ENCODE measurements at places on chromosomes 12 and 14. TPM values are rescaled to one million over a fixed set of nuclear protein-coding genes. Genes with fewer than 3 reads are reported as not detected.

- DNase-seq, result no peak
Measured at GRCh38 chr14:71672596-71672995, 259.6 kb upstream of the RGS6 start.

GRCh38 chr12:126160912-126161311 is 1095.7 kb downstream of the AACS start:
- DNase-seq, result no peak

The DIO3 gene
- not detected for total RNA-seq

DNA sequence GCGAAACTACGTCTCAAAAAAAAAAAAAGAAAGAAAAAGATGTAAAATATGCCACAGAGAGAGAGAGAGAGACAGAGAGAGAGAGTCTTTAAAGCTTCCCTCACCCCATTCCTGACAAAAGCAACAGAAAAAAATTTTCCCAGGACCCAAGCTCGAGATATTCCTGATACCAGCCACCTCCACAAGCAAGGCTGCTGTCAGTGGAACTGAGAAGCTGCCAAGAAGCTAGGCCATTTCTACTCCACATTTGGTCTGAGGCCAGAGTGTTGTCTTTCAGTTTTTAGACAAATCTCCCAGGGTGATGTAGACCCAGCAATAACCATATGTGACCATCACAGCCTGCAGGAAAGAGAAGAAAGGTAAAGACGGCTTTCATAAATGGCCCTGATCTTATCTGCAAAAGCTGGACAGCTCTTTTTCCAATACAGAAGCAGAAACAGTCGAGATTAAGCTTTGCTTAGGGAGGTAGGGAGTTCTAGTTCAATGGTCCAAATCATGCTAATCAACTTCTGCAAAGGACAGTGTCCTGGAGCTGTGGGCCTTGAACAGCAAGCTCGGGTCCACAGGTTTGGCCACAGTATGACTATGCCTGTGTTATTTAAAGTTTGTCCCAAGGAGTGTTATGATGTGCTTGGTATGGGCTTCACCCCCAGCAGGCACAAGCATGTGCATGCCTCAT is 130.3 kb upstream of the NUDT4 start:
- no peak for DNase-seq

DNA sequence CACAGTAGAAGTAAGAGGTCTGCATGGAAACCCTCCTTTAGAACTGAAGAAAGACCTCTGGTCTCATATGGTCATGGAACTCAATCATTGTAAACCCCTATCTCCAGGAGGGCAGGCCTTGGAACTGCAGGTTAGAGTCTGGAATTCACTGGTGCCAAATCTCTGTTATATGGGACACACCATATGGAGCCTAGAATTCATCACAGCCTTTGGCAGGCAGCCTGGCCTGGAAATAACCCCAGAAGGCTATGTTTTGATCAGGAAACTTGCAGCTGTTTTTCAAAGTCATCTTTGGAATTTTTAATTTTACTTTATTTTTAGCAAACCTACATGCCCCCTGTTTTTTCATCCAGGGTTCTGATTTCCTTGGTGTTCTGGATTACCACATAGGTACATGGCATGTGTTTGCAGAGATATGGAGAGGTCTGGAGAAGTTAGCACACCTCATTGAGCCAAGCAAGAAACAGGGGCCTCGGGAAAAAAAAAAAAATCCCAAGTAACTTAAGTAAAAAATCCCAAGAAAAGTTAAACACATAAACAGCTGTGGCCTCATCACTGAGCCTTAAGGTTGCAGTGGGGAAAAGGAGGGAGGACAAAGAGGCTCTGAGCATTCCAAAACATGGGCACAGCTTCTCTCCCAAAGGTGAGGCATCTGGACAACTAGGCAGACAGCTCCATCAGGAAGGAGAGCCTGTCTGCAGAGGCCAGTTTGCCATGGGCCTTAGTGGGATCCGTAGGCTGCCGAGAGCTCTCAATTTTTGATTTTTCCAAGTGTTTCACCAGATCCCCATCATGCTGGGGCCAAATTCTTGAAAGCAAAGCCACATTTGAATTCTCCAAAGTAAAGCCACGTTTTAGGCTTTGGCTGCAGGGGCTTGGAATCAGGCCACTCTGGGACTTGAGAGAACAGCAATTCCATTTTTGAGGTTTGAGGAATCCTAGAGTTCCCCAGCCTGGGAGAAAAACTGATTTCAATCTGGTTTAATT is 339.6 kb upstream of the TBX3 start:
- peak; percentile 49 for DNase-seq

DNA sequence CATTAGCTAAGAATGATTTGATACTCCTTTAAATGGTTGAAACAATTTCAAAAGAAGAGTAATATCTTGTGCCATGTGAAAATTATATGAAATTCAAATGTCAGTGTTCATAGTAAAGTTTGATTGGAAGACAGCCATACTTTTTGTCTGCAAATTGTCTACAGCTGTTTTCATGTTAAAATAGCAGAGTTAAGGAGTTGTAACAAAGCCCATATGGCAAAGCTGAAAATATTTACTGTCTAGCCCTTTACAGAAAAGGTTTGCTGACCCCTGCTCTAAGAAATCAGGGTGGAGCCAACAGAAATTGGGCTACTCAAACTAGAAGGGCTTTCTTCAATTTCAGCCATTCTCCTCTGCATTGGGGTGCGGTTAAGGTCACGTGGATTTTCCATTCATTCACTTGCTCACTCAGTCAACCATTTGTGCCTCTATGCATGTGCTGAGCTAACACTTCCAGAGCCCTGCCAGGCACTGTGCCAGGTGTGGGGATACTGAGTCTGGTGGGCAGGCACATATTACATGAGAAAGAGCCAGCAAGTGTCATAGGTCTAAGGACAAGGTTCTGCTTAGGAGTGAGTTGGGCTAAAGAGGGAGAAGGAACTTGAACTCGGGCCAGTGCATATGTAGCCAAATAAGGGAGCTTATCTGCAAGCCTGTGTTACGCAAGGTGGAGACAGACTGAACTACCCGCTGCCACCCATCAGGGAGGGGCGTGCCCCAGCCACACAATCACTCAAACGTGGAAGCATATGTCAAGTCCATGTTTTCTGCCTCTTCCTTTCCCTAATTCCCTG is 139.8 kb upstream of the NOS1 start:
- peak; percentile 54 for DNase-seq

The KIF26A gene
- 6.5 TPM for total RNA-seq

DNA sequence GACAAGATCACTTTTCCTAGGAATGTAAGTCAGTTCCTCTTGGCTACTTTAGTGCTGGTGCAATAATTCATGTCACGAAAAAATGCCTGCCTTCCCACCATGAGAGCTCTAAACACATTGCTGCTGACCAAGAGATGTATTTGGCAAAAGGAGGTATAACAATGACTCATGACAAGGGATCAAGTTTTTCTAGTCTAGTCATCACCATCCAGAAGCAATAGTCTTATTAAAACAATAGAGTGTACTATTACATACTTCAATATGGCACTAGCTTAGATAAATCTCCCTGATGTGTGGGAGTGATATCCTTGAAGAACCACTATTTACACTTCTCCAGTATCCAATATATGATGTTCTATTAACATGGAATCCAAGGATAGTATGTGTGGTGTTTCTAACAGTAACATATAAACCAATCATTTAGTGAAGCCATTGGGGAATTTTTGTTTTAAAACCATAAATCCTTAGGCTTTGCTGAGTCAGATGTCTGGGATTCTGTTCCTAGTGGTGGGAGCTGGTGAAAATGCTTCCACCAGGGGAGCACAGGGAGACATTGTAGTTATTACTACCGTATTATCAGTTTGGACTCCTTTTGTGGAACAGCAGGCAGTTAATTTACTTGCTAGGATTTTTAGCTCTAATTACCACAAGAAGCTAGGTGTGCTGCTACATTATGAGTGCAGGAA is 1387.5 kb downstream of the LRFN5 start:
- DNase-seq, result no peak

The JAG2 gene
- 26.1 TPM for total RNA-seq

The COX8C gene
- total RNA-seq, result 1.3 TPM

GRCh38 chr12:105060715-105061378 is 23.4 kb downstream of the ALDH1L2 start:
- no peak for DNase-seq

- DNase-seq, result no peak
Measured at GRCh38 chr12:123446333-123446713, 9.8 kb upstream of the RILPL2 start.

DNA sequence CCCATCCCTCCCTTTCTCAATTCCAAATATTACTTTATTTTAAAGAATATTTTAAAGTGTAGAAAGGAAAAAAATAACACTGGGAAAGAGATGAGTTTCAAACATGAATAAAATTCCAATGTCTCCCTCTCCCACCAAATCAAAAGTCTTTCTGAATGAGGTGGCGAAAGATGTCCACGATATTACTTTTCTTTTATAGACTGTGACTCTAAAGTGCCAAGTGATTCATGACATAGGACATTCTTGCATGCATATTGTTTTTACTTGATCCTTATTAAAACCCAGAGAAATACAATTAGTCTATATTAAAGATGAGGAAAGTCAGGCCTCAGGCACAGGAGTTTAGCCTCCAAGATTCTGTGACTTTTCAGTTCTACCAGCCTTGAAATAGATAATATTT is 16.0 kb upstream of the LUM start:
- DNase-seq, result no peak

The CLEC1B gene
- total RNA-seq, result not detected

DNA sequence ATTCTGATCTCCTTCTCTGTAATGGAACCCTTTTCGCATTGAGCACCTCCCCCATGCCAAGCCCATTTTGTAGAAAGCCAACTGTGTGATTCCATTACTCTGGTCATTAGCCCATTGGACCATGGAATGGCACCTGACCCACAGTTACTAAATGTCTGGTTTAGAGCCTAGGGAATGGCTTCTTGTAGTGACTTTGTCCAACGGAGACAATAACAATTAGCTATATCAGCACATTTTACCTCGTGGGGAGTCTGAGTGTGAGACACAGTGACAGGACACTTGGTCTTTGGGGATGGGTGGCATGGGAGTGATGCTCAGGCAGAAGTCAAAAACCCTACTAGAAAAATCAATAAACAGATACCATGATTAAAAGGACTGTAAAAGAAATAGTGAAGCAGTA is 10.4 kb downstream of the SLC10A1 start:
- no peak for DNase-seq

DNA sequence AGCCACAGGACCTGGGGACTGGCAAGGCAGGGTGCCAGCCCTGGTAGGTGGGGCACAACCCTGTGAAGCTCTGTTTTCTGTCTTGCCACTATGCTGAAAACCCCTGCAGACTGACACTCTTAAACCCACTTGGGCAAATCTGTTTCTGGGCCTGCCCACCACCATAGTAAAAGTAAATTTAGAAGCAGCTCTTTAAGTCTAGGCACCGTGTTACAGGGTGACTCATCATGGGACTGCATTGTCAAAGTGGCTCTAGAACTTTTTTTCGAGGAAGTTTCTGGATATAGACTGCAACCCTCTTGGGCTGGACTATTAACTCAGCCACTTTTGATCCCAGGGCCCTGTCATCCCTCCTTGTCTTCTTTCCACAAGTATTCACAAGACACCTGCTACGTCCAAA is 7.7 kb downstream of the TUNAR start:
- no peak for DNase-seq

- DNase-seq, result no peak
Measured at GRCh38 chr12:109310247-109311125, 1.4 kb upstream of the FOXN4 start.
